ENCODE measurements at places on chromosomes 7 and 10.

DNA sequence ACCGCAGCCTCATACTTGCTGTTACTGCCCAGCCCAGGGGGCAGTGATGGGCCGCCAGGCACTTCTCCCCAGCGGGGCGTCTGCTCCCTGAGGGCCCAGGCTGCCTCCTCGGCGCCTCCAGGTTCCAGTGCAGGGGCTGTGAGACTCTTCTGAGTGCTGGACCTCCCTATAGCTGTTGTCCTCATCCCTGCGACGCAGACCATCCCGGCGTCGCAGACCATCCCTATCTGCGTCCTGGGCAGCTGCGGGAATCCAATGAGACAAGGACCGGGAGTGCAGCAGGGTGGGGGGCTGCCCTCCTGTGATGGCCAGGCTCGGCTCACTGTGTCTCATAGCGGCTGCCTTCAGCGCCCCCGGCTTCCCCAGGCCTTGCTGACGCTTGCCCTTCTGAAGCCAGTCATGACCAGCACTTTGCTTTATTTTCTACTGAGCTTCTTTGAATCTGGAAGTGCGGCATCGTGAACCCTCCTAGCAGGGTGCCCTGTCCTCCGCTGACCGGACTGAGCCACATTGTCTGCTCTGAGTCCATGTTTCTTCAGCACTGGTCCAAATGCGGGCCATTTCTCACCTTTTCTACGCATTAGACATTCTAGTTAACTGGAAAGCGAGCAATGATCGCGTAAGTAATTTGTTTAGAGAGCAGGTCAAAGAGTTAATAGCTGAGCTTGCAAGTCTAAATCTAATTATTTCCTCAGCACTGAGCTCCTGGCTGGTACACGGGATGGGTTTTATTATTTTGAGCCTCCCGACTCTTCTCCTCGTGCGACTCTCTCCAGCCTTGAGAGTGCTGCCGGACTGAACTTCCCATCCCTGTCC, 339.5 kb downstream of the WDR37 start:
- no peaks in the 10 kb centered on the region for H3K27me3 ChIP-seq
- H3K27ac ChIP-seq, result no peak overlapping the region
- DNase-seq, result no peak
- H3K36me3 ChIP-seq, result no peaks in the 10 kb centered on the region

GRCh38 chr7:18347170-18347569, 148.4 kb upstream of the HDAC9 start:
- H3K4me1 ChIP-seq, result no peaks in the 10 kb centered on the region
- H3K27ac ChIP-seq, result no peak overlapping the region
- no peak overlapping the region for H3K4me3 ChIP-seq
- no peaks in the 10 kb centered on the region for H3K36me3 ChIP-seq
- DNase-seq, result no peak

DNA sequence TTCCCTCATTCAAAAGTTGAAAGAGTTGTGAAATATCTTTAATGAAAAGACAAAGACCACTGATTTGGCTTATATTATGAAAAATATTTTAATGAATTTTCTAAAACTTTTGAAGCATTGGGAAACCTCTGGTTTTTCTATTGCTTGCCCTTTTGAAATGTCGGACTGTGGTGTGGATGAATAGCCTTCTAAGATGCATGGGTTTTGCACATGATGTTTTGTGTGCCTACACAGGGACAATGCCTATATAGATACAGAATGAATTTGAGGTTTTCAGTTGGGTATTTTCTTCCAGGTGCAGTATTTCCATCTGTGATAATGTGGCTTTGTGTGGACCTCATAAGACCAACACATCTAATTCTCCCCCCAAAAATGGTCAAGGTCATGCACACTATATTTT, 1437.9 kb downstream of the REEP3 start:
- no peaks in the 10 kb centered on the region for H3K27me3 ChIP-seq
- no peaks in the 10 kb centered on the region for H3K4me1 ChIP-seq
- H3K36me3 ChIP-seq, result no peaks in the 10 kb centered on the region
- H3K4me3 ChIP-seq, result no peak overlapping the region
- no peak for DNase-seq

- no peaks in the 10 kb centered on the region for H3K4me1 ChIP-seq
- no peak overlapping the region for H3K4me3 ChIP-seq
- no peak overlapping the region for H3K27ac ChIP-seq
- no peak for DNase-seq
- no peaks in the 10 kb centered on the region for H3K27me3 ChIP-seq
- H3K36me3 ChIP-seq, result no peaks in the 10 kb centered on the region
These were observed 183.6 kb upstream of the GDF10 start for GRCh38 chr10:47116445-47116844.

GRCh38 chr10:4260483-4261124, 475.6 kb upstream of the KLF6 start:
- no peaks in the 10 kb centered on the region for H3K27me3 ChIP-seq
- no peaks in the 10 kb centered on the region for H3K36me3 ChIP-seq
- H3K27ac ChIP-seq, result peak overlapping the region; percentile 44
- peaks cover 8% of the 10 kb centered on the region for H3K4me1 ChIP-seq
- H3K4me3 ChIP-seq, result no peak overlapping the region
- peak; percentile 96 for DNase-seq

DNA sequence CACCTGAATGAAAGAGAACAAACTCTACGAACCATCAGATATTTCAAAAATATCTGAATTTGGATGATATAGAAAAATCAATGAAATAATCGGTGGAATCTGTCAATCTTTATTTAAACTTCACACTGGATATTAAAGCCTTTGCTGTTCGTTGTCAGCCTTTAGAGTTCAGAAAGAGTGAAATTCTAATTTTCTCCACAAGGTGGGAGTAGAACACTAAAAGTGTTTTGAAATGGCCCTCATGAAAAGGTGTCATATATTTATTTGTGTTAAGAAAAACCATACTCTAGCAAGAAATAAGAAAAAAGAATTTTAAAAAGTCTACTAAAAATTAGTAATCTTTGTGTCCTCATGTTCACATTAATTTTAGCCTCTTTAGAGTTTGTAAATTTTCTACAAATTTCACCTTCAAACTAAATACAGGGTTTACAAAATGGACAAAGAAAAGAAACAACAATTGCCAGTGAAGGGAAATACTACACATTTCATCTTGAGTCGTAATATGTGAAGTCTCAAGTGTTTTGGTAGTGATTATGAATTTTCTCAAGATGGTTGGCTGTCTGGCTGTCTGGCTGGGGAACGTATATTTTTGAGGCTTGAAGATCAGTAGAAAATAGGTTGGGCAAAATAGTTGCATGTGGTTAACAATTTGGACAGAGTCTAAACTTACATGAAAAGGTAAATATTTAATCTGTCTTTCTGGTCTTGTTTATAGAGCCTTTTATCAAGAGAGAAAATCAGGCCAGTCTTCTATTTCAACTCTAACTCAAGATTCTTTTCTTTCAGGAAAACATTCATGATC, 43.7 kb downstream of the DNAJB9 start:
- peak; percentile 59 for DNase-seq
- no peak overlapping the region for H3K4me3 ChIP-seq
- H3K27me3 ChIP-seq, result peaks cover 3% of the 10 kb centered on the region
- no peaks in the 10 kb centered on the region for H3K4me1 ChIP-seq

- no peaks in the 10 kb centered on the region for H3K27me3 ChIP-seq
- peaks cover 12% of the 10 kb centered on the region for H3K36me3 ChIP-seq
- peaks cover 62% of the 10 kb centered on the region for H3K4me1 ChIP-seq
These were observed 89.9 kb upstream of the CAPZA2 start for GRCh38 chr7:116772423-116772863.

DNA sequence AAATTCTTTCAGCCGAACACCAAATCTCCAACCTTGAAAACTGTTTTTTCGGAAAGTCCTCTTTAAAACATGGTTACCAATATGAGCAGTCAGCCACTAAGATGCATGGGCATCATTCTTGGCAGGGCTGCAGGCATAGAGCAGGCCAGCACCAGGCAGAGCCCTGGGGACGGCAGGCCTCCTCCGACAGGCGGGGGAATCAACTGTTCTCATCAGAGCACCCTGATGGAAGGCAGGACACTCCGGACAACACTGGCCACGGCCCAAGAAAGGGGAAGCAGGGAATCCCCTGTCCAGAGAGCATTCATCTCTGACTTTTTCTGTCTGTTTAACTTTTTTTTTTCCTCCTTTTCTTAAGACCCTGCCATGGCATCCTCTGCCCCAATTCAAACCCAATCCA, 1.4 kb upstream of the NOS3 start:
- no peaks in the 10 kb centered on the region for H3K36me3 ChIP-seq
- no peak overlapping the region for H3K4me3 ChIP-seq
- H3K27me3 ChIP-seq, result peaks cover 1% of the 10 kb centered on the region

DNA sequence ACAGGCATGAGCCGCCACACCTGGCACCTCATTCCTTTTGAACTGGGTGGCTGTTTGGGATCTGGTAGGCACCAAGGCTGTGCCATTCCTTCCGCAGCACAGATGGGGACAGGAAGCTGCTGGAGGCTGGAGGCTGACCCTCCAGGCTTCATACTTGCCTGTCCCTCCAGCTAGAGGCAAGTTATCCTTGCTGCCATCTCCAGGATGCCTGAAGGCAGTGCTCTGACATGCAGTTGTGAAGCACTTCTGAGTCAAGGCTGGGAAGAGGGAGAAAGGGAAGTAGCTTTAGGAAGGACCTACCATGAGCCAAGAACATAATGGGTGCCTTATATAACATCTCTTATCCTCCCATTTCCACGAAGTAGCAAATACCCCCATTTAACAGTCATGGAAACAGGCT, 9.5 kb downstream of the MARVELD1 start:
- H3K4me3 ChIP-seq, result no peak overlapping the region
- H3K36me3 ChIP-seq, result no peaks in the 10 kb centered on the region
- no peaks in the 10 kb centered on the region for H3K27me3 ChIP-seq
- no peak for DNase-seq
- H3K4me1 ChIP-seq, result peaks cover 8% of the 10 kb centered on the region

DNA sequence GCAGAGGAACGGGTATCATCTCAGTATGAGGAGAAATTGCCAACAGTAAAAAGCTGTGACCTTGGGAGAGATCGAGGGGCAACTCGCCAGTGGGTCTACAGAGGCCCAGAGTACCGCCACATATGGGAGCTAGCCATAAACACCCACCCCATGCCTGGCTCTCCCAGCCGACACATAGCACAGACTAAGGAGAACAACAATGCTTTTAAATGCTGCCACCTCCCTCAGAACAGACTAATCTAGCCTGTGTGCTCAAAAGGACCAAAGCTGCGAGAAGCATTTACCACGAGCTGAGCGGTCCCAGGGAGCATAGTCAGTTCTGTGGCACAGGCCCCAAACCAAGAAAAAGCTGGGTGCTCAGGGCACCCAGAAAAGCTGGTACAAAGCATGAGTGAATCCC, 73.3 kb downstream of the LSM5 start:
- H3K27ac ChIP-seq, result no peak overlapping the region
- H3K4me1 ChIP-seq, result no peaks in the 10 kb centered on the region
- H3K36me3 ChIP-seq, result no peaks in the 10 kb centered on the region
- DNase-seq, result no peak

DNA sequence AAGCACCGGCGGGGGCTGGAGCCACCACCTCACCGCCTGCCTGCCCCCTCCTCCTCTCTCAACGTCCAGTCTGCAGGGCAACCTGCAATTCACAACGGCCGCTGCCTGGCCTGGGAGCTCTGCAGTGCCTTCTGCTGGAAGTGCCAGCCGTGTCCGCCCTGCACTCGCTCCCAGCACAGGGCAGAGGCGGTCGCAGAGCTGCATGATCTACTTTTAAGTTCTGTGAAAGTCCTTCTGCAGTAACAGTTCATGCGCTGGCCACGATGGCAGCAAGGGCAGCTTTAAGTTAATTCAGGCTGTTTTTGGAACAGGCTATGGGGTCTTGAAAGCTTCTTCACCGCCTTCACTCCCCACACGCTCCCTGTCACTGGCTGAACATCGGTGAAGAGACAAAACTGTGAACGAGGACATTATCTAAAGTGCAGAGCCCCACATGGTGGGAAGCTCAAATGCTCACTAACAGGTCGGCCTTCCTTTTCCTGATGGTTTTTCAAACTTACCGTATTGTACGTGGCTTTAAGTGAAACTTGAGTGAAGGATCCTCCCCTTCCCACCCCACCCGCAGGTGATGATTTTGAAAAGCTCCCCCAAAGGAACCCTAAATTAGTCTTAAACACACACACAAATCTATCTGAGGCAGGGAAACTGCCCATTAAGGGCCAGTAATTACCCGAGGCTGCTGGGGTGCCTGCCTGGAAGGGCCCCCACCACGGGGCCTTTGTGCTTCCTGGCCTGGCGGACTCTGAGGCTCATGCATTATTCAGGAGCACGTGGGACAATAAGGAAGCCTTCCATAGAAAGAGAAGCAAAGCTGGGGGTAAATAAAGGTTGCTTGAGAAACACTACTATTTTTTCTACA, 504.3 kb downstream of the DNAJB6 start:
- no peaks in the 10 kb centered on the region for H3K36me3 ChIP-seq
- no peaks in the 10 kb centered on the region for H3K4me1 ChIP-seq
- no peaks in the 10 kb centered on the region for H3K27me3 ChIP-seq
- H3K4me3 ChIP-seq, result no peak overlapping the region
- no peak overlapping the region for H3K27ac ChIP-seq

- H3K27me3 ChIP-seq, result no peaks in the 10 kb centered on the region
- no peak overlapping the region for H3K4me3 ChIP-seq
- DNase-seq, result no peak
- H3K27ac ChIP-seq, result no peak overlapping the region
- peaks cover 7% of the 10 kb centered on the region for H3K4me1 ChIP-seq
These were observed 54.0 kb downstream of the DOCK4 start for GRCh38 chr7:112152186-112152585.

- no peaks in the 10 kb centered on the region for H3K4me1 ChIP-seq
- no peaks in the 10 kb centered on the region for H3K36me3 ChIP-seq
- H3K27me3 ChIP-seq, result no peaks in the 10 kb centered on the region
- DNase-seq, result no peak
These were observed 49.6 kb downstream of the KAT6B start for GRCh38 chr10:74875966-74876365.

GRCh38 chr7:151822541-151823181, 54.3 kb downstream of the PRKAG2 start:
- no peak overlapping the region for H3K27ac ChIP-seq
- no peaks in the 10 kb centered on the region for H3K36me3 ChIP-seq
- no peak overlapping the region for H3K4me3 ChIP-seq
- H3K27me3 ChIP-seq, result peaks cover 5% of the 10 kb centered on the region

- H3K27me3 ChIP-seq, result no peaks in the 10 kb centered on the region
- peak; percentile 24 for DNase-seq
- H3K36me3 ChIP-seq, result no peaks in the 10 kb centered on the region
- H3K4me3 ChIP-seq, result no peak overlapping the region
- peaks cover 4% of the 10 kb centered on the region for H3K4me1 ChIP-seq
- no peak overlapping the region for H3K27ac ChIP-seq
These were observed 47.8 kb downstream of the HERPUD2 start for GRCh38 chr7:35647171-35647574.

DNA sequence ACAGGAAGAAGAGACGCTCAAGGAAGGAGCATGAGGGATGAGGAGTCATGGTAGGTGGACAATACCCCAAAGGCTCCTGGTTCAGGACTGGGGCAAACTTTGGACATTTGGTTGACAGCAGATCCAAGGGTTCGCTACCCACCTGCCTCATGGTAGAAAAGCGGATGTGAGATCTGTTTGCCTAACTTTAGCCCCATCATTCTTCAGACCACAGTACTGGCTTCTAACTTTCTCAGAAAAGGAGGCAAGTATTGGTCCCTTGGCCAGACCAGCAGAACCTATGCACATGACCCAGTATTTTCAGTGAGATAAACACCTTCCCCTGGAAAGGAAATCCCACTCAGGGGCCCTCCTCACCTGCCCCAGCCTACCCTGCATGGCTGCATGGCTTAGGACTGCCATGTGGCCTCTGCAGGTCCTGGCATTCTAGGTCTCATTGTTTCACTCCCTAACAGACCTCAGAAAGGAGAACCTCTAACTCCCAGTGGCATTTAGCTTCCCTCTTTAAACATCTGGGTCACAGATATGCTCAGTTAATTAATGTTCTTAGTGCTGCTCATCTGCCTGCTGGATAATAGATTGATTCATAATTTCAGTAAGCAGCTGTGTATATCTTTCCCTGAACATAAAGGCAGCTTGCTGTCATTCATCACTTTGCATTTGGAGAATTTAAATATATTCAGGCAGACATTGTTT, 574.1 kb downstream of the GALNT17 start:
- no peaks in the 10 kb centered on the region for H3K36me3 ChIP-seq
- no peak overlapping the region for H3K27ac ChIP-seq
- DNase-seq, result no peak

Measured in endothelial cell of umbilical vein (primary cell).